ENCODE measurements at places on chromosomes 2 and 18.

DNA sequence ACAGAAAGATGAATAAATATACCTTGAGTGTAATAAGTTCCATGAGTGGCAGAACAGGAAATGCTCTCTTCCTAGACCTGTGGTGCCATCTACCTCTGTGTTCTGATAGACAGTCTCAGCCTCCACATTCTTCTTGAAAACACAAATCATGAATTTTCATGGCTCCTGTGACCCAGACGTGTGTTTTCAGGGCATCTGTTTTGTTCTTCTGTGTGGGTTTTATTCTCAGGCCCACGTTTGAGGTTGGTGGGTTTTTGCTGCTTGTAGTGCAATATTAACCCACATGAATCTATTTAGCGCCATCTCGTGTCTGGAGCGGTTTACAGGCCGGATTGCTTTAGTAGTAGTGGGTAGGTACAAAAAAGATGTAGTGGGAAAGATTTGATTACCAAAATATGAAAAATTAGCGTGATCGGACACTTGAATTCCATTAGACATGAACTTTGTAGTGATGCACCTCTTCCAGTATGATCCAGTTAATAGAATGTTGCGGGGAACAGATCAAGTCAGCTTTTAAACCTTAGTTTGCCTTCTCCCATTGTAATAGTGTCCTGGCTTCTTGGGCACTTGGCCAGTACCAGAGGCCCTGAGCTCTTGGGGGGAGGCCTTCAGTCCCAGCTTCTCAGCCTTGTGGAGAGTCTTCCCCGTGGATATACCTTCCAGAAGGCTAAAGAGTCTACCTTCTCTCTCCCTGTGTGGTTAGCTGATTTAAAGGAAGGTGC lies 256.5 kb downstream of the TPGS2 start:
- peak; percentile 32 for DNase-seq

- DNase-seq = no peak
These were observed 372.7 kb upstream of the SOX11 start for GRCh38 chr2:5319493-5319892.

- no peak for DNase-seq
These were observed 4.5 kb downstream of the STK25 start for GRCh38 chr2:241503776-241504392.

- no peak for DNase-seq
These were observed 13.6 kb upstream of the IRS1 start for GRCh38 chr2:226813148-226813701.

DNA sequence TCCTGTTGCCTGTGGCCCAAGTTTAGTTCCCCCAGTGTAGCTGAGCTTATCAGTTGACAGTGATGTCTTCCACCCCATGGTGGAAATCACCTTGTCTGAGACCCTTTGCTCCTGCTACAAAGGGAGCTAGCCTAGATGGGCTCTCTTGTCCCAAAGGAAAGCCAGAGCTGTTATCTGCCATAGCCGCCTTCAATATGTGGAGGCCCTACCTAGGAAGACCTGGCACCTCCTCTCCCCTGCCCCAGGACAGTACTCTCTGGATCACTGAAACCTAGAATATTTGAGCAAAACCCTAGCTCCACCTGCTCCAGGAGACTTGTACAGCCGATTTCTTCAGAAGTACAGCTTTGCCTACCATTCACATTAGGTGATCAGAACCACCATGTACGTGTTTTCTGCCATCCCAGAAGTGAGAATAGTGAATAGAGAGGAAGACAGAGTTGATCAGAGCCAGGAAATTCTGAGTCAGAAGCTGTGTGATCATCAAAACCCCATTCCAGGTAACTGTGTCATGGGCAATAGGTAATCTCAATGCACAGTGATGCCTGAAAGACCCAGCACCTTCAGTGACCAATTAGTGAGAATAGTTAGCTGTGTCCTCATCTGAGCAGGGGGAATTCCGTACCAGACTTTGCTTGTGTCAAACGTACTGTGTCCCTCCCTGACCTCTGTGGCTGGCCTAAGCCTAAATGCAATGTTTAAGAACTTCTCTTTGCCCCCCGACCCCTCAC lies 138.4 kb upstream of the ALPP start:
- DNase-seq = no peak

DNA sequence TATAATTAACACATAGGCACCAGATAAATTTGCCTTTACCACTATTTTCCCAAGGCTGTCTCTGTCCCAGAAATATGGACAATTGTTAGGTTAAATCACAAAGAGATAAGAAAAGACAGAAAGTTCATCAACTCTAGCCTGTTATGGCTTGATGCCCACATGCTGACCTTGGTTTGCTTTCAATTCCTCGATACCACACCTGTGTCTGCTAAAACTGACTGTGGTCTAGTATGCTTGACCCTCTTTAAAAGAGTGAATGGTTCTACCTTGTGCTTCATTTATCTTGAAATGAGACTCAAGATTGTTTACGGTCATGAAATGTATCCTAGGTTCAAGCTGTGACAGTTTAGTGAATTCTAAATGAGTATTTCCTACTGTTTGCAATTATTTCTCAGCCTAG lies 909.0 kb upstream of the LRRTM1 start:
- no peak for DNase-seq

GRCh38 chr2:220243571-220243970 lies 616.1 kb downstream of the SLC4A3 start:
- DNase-seq = no peak

DNA sequence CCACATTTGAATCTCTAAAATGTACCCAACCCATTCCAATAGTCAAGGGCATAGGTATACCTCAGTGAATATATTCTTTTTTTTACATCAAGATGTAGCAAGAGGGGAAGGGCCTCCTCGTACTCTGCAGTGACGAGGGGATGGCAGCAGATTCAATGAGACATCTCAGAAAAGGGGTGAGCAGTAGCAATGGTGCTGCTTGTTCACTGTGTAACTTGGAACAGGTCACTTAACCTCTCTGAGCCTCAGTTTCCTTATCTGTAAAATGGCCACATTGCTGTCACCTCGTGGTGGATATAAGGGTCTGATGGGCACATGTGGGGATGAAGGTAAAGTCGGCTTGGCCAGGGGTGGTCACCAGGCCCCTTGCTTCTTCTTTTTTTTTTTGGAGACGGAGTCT lies 221.6 kb downstream of the SEPTIN10 start:
- no peak for DNase-seq

DNA sequence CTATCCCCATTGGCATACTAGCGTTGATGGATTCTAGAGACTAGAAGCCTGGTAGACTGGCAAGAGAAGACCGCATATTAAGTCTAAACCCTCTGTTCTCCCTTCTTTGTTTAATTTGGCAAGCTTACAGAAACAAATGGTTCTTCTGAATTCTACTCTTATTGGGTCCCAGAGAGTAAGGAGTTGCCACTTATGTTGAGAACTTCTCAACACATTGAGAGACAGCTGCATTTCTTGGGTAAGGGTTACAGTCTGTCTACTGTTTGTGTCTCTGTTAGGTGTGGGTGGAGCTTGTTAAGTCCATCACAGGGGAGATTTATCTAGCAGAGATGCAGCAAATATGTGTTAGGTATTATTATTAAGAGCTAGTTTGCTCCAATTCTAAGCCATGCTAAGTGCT lies 435.8 kb upstream of the MEIS1 start:
- DNase-seq = no peak

GRCh38 chr2:106812383-106812782 lies 73.6 kb downstream of the ST6GAL2 start:
- DNase-seq = no peak

DNA sequence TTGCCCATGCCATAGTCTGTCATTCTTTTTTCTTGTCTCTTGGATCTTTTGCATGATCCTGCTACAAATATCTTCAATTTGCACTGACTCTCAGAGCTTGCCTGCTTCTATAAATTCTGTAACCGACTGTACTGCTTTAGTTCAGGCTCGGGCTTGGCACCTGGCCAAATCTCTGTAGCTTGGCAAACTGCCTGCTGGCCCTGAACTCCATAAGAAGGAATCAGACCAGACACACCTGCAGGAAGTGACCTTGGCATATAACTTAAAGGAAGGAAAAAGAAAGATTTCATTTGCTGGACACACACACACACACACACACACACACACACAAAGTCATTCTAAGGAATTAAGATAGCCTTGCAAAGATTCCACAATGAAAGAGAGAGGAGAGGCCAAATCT lies 291.2 kb upstream of the DDX18 start:
- no peak for DNase-seq

DNA sequence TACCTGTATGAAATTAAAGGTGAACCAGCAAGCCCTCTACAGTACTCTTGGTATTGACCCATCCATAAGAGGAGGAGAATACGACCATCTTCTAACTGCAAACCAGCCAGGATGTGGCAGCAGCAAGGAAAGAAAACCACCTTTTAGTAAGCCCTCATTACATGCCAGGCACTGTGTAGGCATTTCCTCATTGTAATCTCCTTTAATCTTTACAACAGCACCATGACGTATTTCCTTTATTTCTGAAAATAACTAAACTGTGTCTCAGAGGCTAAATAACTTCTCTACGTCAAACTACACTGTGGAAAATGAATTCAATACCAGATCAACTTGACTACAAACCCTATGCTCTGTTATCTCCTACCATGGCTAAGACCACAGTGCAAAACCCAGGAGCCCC lies 18.2 kb downstream of the WDR35 start:
- DNase-seq = no peak

DNA sequence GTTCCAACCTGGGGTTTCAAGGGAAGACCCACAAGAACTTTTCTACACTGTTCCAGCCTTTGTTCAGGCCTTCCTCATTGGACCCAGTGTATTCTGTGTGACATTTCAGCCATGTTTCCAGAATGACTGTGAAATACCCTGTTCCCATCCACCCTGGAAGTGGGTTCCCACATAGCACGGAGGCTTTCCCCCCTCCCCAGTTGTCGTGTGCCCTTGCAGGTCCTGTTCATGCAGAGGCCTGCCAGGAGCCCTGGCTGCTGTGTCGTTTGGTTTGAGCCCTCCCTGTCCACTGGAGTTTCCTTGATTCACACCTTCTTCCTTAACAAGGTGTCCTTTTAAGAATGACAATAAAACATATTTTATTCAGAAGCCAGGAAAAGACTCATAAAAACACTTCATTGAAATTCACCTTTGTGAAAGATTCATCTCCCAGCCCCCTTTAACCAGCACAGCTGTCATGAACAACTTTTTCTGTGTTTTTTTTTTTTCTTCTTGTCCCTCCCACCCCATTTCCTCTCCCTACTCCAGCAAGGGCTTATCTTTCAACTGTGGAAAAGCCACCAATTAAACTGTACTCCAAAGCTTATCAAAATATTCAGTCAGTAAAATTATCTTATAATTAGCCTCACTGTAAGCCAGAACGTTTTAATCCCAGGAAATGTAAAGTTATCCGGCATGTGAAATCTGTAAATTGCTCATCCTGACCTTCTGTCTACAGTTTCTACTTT lies 106.4 kb downstream of the ACOXL start:
- no peak for DNase-seq

DNA sequence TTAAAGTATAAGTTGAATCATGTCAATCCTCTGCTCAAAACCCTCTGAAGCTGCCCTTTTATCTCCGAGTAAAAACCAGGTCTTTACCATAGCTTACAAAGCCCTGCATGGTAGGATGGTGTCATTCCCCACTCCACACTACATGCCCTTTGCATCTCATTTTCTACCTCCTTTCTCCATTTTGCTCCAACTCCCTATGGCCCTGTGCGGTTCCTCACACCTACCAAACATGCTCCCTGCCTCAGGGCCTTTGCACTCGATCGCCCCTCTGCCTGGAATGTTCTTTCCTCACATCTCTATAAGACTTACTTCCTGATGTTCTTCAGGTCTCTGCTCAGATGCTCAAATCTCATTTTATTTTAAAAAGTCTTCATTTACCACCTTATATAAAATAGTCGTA lies 80.7 kb downstream of the MYL12B start:
- no peak for DNase-seq

DNA sequence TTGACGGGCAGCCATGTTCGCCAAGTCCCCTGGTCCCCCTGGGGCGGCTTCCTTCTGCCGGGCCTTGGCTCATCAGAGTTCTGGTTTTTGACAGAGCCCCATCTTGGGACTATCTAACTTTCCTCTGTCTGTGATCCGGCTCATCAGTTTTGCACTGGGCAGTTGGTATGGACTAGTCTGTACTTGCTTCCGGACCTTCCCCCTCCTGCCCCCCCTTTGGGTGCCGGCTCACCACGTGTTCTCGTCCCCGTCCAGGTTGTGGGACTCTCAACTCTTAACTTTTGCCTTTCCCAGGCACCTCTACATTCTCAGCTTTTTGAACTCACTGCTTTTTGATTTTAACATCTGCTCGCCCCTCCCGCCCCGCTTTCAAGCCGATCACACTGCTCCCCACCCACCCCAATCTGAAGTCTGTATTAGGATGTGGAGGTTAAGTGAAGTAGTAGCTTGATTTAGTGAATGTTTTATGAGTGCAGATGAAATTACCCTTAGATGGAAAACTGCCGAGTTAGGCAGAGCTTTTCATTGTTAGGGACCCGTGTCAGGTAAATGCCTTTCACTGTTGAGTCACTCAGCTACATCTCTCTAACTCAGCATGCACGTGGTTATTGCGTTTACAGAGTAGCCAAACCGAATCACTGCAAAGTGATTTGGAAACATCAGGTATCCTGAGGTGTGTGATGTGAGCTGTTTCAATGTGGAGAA lies 874 bp downstream of the WDR43 start:
- DNase-seq = no peak

GRCh38 chr2:1479346-1479745 lies 66.1 kb downstream of the TPO start:
- DNase-seq = no peak

DNA sequence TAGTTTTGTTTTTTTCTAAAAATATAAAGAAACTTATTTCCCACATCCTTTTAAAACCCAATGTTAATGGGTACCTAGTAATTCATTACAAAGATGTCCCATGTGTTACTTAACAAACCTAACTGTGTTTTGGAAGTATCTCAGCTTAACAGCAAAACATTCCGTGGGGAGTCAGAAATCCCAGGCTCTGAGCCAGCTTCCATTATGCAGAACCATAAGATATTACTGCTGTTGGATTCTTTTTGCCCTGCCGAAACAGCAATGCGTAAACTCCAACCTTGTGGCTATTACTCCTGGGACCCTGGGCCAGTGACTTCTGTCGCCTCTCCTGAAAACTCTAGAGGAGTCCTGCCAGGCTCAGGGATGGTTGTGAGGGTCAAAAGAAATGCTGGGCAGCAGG lies 174.1 kb downstream of the UXS1 start:
- no peak for DNase-seq
